Umbilical cord (tissue), 2 donors: ENCODE measurements at places on chromosomes 4 and X.

GRCh38 chr4:43607400-43607799 lies 714.9 kb downstream of the GRXCR1 start:
- DNase-seq = no peak

DNA sequence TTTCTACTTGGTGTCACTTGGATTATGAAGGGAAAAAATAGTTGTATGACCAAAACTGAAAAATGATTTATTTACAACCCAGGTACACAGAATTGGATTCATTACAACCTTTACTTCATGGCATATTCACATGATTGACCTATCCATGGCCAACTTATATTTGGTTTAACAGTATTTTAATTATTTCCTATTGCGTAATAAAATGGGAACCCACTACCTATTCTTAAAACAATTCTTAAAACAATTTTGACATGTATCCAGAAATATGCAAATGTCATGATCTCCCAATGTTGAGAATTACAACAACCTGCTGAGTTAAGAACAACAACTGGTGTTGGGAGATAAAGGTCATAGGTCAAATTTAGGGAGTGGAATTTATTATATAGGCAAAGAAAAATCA lies 54.8 kb upstream of the DDX53 start:
- no peak for DNase-seq

GRCh38 chr4:86015412-86016350 lies 344.2 kb downstream of the MAPK10 start:
- DNase-seq = no peak

- DNase-seq = no peak
These were observed 323.1 kb downstream of the FBXO8 start for GRCh38 chr4:173960398-173960797.

- DNase-seq = peak; percentile 40
These were observed 571.0 kb upstream of the KLHL4 start for GRCh38 chrX:86946569-86946968.

DNA sequence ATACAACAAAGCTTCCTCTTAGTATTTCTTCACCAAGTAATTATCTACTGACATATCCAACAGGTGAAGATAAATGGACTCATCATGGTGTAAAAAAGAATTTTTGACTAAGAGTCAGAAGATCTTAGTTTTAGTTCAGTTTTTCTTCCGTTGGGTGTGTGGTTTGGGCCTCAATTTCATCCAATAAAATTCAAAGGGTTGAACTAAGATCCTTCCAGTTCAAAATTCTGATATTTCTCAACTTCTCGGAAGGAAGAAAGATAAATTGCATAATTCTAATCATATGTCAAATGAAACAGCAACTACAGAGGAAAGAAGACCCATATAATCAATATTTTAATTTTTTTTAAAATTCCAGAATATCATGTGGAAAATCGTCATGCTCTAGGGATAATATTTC lies 192.7 kb downstream of the SPRY1 start:
- no peak for DNase-seq

GRCh38 chrX:96611619-96612362 lies 72.9 kb upstream of the DIAPH2 start:
- no peak for DNase-seq

GRCh38 chr4:1767770-1768366 lies 25.2 kb upstream of the FGFR3 start:
- no peak for DNase-seq

GRCh38 chrX:56796641-56797395 lies 67.8 kb downstream of the NBDY start:
- no peak for DNase-seq

DNA sequence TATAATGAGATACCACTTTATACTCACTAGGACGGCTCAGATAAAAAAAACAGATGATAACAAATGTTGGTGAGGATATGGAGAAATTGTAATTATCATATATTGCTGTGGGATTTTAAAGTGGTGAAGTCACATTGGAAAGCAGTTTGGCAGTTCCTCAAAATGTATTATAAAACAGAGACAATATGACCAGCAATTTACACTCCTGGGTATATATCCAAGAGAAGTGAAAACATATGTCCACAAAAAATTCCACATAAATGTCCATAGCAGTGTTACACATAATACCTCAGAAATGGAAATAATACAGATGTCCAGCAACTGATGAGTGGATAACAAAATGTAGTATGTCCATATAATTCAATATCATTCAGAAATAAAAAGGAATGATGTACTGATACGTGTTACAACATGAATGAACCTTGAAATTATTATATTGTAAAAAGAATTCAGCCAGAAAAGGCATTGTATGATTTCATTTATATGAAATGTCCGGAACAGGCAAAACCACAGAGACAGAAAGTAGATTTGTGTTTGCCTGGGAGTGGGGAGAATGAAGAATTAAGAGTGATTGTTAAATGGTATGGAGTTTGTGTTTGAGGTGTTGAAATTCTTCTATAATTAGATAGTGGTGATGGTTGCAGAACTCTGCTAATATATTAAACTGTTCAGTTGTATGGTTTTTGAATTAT lies 220.9 kb downstream of the SLC7A11 start:
- DNase-seq = peak; percentile 40
